ENCODE measurements at places on chromosomes 2 and 18.
A peak's percentile ranks its signal among the peaks of the same experiment; 100 is the strongest.

DNA sequence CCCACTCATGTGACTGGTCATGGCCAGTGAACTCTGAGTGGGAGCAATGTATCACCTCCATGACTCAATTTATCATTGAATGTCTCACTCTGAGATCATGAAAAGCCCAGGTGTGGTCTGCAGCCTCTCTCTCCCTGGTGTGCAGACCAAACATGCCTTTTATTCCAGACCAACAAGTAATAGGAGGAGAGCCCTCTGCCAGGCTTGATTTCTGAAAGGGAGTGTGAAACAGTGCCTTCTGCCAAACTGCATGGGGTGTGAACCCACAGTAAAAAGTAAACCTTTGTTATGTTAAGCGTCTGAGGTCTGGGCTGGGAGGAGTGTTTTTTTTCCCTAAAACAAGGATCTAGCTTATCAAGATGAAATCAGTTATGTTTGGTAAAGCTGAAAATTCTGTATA lies 601.2 kb downstream of the ADCYAP1 start:
- no peak for DNase-seq

DNA sequence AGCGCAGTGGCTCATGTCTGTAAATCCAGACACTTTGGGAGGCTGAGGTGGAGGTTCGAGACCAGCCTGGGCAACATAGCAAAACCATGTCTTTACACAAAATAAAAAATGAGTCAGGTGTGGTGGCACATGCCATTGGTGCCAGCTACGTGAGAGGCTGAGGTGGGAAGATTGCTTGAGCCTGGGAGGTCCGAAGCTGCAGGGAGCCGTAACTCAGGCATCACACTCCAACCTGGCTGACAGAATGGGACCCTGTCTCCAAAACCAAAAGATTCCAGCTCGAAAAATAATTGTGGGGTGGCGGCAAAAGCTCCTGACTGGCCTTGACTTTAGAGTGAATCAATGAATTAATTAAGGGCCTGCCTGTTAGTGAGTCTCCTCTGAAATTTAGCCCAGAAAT lies 1.2 kb upstream of the ALPP start:
- DNase-seq, result no peak

- no peak for DNase-seq
Measured at GRCh38 chr2:232667989-232668583, 29.0 kb upstream of the GIGYF2 start.

GRCh38 chr2:125642032-125642431 lies 1013.9 kb upstream of the GYPC start:
- no peak for DNase-seq

GRCh38 chr2:134381141-134381540 lies 127.3 kb downstream of the MGAT5 start:
- DNase-seq, result no peak

GRCh38 chr2:216960671-216961268 lies 100.9 kb upstream of the TNP1 start:
- no peak for DNase-seq

DNA sequence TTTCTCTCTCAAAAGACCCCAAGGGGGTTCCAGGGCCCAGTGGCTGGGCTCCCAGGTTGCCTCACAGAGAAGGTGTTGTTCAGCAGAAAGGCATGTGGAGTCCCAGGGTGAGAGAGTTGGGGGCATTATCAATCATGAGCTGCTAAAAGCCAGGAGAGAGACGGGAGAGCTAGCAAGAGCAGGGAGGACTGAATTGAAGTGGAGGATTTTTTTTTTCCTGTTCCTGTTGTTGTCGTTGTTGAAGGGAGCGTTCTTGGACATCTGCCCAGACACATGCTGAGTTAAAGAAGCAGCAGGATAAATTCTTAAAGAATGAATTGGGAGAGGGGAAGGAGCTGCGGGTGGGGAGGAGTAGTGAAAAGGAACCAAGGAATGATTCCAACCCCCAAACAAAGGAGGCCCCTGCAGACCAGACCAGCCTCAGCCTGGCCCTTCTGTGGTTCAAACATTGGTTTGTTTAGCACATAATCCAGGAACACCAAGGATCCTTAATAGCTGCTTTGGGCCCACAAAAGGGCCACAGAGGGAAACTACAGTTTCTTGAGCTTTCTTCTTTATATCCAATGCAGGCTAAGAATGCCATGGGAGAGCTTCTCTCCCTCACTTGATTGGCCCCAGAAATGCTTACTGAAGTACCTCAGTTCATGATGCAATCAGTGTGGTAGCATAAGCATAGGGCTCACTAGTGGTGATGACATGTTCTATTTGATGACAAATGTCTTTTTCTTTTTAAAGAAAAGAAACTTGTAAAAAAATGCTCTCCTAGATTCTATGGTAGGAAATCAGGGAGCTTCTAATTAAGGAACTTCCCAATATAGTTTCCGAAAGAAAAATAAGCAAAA lies 146.0 kb downstream of the SETBP1 start:
- DNase-seq, result no peak

DNA sequence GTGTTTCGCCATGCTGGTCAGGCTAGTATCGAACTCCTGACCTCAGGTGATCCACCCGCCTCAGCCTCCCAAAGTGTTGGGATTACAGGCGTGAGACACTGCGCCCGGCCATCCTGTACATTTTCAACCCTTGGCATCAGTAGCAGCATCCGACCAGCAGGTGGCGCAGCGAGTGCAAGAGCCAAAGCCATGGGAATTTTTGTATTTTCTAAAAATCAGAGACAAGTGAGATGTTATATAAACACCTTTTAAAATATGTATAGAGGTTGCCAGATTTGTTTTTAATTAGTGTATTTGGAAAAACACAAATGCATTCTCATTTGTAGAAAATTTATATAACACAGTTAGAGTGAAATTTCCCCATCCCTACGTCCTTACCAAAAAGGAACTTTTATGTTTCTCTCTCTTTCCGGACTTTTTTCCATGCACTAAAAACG lies 36.8 kb downstream of the MOGAT1 start:
- DNase-seq, result no peak

GRCh38 chr18:50855976-50856757 lies 22.8 kb upstream of the ME2 start:
- no peak for DNase-seq

- DNase-seq, result no peak
Measured at GRCh38 chr2:64624108-64624610, 29.6 kb downstream of the SERTAD2 start.

GRCh38 chr18:31819106-31819924 lies 58.6 kb upstream of the SLC25A52 start:
- DNase-seq, result no peak

DNA sequence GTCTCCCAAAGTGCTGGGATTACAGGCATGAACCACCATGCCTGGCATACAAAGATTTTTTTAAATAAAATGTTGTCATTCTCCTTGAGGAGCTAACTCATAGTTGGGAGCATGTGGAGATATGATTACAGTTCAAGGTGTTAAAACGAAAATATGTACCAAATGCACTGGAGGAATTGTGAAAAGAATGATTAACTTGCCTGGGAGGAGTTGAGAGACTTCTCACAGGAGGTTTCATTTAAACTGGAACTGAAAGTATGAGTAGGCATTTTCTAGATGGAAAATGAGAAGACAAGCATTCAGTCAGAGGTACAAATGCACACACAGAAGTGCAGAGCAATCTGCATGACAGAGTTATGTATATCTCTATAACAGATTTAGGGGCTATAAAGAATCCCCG lies 126.6 kb upstream of the PDE1A start:
- DNase-seq, result no peak

GRCh38 chr18:54112356-54112755 lies 112.1 kb downstream of the MBD2 start:
- DNase-seq, result no peak

- DNase-seq, result no peak
Measured at GRCh38 chr18:10319914-10320600, 134.4 kb upstream of the APCDD1 start.

GRCh38 chr18:56598422-56598821 lies 40.0 kb downstream of the TXNL1 start:
- DNase-seq, result no peak

GRCh38 chr2:232416521-232417470 lies 10.2 kb downstream of the ALPG start:
- DNase-seq, result no peak

DNA sequence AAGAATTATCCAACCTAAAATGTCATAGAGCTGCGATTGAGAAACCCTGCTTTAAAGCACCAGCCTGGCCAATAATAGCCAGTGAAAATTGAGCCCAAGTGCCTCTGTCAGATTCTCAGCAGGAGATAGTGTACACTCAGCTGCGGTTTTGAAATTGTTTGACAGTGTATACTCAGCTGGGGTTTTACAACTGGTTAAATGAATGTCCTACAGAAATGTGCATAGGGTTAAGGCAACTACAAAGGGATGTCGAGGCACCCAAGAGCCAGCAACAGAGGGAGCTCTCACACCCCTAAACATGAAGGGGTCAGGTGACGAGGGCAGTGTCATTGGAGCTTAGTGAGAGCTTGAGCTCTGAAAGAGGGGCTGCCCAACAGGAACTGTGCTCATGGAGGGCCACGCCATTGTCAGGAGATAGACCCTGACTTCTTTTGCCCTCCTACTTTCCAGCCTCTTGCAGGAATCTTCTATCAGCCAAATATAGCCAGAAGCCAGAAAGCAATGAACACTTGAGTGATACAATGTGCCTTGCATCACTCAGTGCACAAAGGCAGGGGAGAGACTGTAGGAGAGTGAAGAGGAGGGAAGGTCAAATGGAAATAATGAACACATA lies 15.1 kb downstream of the ACTG2 start:
- peak; percentile 55 for DNase-seq

DNA sequence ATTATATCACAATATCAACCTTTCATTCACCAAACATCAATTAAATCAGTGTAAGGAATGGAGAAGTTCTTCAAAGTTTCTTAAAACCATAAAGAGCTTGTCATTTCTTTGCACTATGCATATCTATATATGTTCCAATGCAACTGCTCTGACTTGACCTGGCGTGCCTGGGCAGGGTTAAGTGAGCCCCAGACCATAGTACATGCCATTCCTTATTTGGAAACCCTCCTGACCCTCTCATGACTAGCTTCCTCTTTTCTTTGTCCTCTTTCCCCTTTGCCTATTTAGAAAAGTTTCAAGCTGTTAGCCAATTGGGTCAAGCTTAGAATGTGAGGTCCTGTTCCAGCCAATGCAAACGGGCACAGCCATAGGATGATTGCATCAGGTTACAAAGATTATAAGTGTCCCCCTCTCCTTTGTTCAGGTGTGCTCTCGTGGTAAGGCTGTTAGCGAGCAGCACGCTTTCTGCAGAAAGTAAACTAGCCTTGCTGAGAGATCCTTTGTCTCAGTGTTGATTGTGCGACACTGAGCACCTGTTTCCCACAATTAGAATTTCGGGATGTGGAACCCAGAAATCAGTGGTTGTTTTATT lies 78.2 kb upstream of the UXS1 start:
- no peak for DNase-seq

- DNase-seq, result no peak
Measured at GRCh38 chr2:168002021-168002553, 245.3 kb downstream of the STK39 start.

DNA sequence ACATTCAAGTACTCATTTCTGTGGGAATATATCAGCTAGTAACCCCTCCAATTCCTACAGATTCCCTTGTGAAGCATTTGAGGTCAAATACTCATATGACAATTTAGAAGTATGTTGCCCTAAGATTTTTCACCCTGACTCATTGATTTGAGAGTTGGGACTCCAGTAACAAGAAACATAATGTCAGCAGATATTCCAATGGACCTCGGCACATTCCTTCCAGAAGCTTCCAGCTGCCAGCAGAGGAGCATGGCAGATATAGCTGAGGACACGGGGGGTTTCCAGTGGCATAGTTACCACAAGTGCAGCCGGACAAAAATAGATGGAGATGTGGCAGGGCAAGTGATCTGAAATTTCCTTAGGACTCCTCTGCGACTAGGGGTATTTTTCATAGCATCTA lies 101.9 kb upstream of the ARHGAP28 start:
- no peak for DNase-seq

DNA sequence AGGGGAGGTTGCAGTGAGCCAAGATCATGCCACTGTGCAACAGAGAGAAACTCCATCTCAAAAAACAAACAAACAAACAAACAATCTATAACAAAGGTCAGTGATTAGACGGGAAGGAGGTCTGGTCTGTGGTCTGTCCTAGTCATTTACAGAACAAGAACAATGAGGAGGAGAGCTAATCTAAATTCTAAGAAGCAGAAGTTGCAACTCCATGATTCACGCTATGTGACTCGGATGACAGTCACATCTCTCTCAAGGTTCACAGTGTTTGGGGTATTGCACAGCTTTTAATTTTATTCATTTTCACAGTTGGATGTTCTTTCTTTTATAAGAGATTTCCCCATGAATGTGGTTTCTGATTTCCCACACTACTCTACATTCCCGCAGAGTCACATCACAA lies 218.7 kb upstream of the PIEZO2 start:
- no peak for DNase-seq

DNA sequence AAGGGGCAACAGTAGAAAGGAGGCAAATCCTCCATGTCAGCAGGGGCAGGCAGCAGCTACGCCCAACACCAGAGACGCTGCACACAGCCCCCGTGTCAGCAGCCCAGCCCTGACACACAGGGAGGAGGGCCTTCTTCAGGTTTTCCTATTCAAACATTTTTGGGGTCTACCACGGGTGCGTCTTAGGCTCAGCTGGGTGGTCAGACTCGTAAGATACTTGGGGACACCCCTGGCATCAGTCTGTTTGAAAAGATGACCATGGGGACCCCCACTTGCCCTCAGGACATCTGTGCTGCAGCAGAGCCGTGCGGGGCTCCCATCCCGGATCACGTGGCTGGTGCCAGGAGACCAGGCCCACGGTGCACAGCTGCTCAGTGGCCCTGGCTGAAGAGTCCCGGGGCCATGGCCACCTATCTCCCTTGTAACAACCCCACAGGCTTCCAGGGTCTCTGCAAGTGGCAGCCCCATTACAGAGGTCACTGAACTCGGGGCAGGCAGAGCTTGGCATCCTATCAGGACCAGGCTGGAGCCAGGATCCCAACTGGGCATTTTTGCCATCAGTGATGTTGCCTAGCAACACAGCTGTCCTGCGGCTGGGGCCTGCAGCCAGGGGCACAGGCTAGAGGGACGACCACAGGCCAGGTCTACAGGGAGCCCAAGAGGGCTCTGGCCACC lies 82.5 kb downstream of the EDAR start:
- no peak for DNase-seq

GRCh38 chr2:62186156-62186905 lies 9.6 kb upstream of the B3GNT2 start:
- DNase-seq, result no peak

- peak; percentile 54 for DNase-seq
Measured at GRCh38 chr2:85728883-85729824, 24.6 kb upstream of the ATOH8 start.

- peak; percentile 60 for DNase-seq
Measured at GRCh38 chr2:235779444-235779896, 285.6 kb downstream of the AGAP1 start.

- DNase-seq, result no peak
Measured at GRCh38 chr2:204407204-204408014, 137.9 kb upstream of the PARD3B start.

- no peak for DNase-seq
Measured at GRCh38 chr2:80351231-80351630, 46.7 kb upstream of the LRRTM1 start.

GRCh38 chr18:44881461-44882162 lies 200.9 kb downstream of the SETBP1 start:
- no peak for DNase-seq

GRCh38 chr2:166417669-166418068 lies 41.9 kb upstream of the SCN9A start:
- peak; percentile 62 for DNase-seq

GRCh38 chr18:47929681-47930198 lies 719 bp downstream of the SMAD2 start:
- no peak for DNase-seq
